Activated T-helper 1 cell treated with anti-CD3 and anti-CD28 coated beads, Interleukin-2, amount 50 U/mL, for 16 hours (primary cell): ENCODE measurements at places on chromosomes 3 and 15.

DNA sequence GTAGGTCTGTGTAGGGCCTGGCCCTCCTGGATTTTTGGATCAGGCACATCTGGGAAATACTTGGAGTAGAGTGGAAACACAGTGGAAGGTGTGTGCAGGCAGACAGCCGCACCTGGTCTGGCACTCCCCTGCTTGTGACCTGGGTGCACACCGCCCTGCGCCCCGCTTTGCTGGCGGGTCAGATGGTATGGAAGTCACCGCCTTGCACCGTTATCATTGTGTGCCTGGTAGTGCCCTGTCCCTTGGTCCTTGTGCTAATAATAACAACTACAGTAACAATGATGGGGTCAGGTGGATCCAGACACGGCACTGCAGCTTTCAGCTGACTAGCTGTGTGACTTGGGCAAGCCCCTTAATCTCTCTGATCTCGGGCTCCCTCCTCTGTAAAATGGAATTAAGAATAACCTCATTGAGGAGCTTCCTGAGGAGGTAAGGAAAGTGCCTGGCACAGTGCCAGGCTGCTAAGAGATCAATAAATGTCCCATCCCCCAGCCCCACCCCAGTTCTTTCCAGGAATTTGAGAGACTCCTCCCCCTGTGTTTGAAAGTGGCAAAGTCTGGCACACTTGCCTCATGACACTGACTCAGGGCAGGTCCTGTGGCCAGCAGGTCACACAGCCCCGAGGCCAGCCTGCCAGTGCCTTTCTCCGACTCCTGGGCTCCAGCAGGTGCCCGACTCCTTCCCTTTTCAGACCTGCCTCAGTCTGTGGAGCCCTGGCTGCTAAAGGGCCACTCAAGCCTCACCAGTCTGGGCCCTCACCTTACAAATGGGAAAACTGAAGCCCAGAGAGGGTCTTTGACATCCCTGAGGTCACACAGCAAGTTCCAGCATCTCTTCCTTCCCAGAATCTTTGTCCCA lies 9.8 kb downstream of the ISG20 start:
- no peak for DNase-seq

GRCh38 chr3:53633197-53633787 lies 138.9 kb downstream of the CACNA1D start:
- no peak for DNase-seq

- no peak for DNase-seq
Observed at GRCh38 chr3:51163051-51163450, 222.0 kb upstream of the MANF start.

GRCh38 chr3:138065949-138066348 lies 49.5 kb downstream of the DZIP1L start:
- no peak for DNase-seq
